ENCODE measurements at places on chromosomes 1 and 21.

GRCh38 chr1:53350853-53351767 lies 23.2 kb upstream of the LRP8 start:
- DNase-seq, result no peak

GRCh38 chr1:245512980-245513578 lies 358.3 kb downstream of the KIF26B start:
- DNase-seq, result peak; percentile 66

GRCh38 chr1:34199927-34200326 lies 23.2 kb downstream of the C1orf94 start:
- no peak for DNase-seq

DNA sequence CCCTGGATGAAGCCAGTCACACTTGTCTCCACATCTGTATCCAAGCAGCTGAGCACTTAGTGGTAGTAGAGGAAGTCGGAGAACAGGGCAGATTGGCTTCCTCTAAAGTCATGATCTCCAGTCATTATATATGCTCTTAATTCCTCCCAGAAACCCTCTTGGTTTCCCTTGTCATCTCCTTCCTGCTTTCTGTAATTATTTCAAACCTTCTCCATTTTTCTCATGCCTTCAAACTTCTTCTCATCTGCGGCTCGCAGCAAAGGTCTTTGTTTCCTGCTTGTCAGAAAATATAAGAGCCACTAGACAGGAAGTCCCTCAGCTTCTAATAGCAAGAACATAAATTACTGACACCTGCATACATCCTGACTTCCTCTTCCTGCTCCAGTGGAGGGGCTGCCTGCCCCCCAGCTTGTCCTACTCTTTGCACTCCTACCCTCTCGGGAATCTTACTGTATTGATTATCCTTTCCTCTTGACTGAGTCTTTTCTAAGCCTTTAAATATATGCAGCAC lies 124.6 kb upstream of the NGF start:
- DNase-seq, result peak; percentile 76

All from common myeloid progenitor, CD34-positive (primary cell).